HT1080 (cell line): ENCODE measurements at places on chromosomes 2 and 18. TPM values are rescaled to one million over a fixed set of nuclear protein-coding genes. Genes with fewer than 3 reads are reported as not detected.

LRRC30 gene
- not detected in 2 replicates for total RNA-seq

TBR1 gene
- total RNA-seq: 0.13 TPM in 1 of 2 replicates, not detected in the other

PROKR1 gene
- total RNA-seq: not detected in 2 replicates

DNA sequence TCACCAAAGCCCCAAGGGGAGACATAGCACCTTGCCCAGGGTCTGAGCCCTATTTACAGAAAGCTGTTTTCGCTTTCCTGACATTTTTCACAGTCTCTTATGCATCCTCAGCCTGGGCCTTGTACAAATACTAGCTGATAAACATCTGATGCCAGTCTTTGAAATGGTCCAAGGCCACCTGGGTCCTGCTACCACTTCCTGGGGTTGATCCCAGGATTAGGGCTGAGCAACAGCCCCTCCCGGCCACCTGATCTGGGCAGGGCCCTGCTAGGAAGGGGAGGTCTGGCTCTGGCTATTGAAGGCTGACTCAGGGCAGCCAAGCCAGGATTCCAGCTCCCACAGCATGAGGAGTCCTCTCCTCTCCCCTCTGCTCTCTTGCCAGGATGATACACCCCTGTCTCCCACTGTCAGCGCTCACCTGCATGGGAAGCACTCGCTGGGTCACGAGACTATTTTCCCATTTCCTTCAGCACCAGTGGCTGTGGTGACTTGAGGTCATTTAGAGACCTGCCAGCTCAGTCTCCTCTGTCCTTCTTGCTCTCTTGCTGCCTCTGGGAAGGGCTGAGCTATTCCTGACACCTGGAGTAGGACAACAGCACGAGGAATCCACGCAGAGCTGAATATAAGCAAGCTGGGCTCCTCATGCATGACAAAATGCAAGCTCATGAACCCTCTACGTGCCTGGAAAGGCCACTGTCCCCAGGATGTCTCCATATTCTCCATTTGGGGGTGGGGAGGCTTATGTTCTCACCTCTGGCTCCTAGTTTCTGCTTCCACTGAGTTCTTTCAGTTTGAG is 53.0 kb upstream of the LGALSL start:
- DNase-seq: peak; percentile 28

- no peak for DNase-seq
These were observed 76.1 kb upstream of the TXNDC2 start for GRCh38 chr18:9809697-9810096.

GRCh38 chr18:54772056-54772455 is 56.2 kb upstream of the RAB27B start:
- DNase-seq: no peak

SCN1A gene
- 0.02 TPM in 1 of 2 replicates, not detected in the other for total RNA-seq

DNA sequence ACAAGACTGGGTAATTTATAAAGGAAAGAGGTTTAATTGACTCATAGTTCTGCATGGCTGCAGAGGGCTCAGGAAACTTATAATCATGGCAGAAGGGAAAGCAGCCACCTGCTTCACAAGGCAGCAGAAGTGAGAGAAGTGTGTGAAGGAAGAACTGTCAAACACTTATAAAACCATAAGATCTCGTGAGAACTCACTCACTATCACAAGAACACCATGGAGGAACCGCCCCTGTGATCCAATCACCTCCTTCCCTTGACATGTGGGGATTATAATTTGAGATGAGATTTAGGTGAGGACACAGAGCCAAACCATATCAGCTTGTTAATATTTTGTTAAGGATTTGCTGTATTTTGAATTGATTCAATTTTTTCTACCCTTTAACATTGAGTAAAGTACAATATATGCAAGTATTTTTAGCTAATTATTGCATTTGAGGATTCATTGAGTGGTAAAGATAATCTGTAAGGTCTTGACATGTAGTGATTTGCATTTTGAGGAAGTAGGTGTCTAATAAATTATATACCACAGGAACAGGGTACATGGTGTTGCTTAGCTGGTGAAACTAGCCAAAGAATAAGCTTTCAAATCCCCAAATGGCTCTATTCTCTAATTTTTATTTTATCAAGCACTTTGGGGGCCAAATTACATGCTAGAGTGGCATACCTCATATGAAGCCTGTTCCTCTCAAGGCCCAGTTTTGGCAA is 3.9 kb upstream of the C2orf69 start:
- no peak for DNase-seq

- no peak for DNase-seq
These were observed 18.5 kb downstream of the KCNJ13 start for GRCh38 chr2:232757905-232758304.

MERTK gene
- 2.4 and 3.2 TPM in 2 replicates for total RNA-seq

COL4A4 gene
- 0.10 and 0.14 TPM in 2 replicates for total RNA-seq

- DNase-seq: no peak
These were observed 791.9 kb upstream of the SOX11 start for GRCh38 chr2:4900242-4900641.

SLC23A3 gene
- 0.47 and 0.76 TPM in 2 replicates for total RNA-seq

GRCh38 chr2:112661656-112662305 is 16.0 kb downstream of the SLC20A1 start:
- no peak for DNase-seq

GRCh38 chr2:112301171-112301584 is 25.8 kb downstream of the ZC3H6 start:
- DNase-seq: no peak

- DNase-seq: no peak
These were observed 60.3 kb upstream of the GREB1L start for GRCh38 chr18:21181766-21182165.

DNA sequence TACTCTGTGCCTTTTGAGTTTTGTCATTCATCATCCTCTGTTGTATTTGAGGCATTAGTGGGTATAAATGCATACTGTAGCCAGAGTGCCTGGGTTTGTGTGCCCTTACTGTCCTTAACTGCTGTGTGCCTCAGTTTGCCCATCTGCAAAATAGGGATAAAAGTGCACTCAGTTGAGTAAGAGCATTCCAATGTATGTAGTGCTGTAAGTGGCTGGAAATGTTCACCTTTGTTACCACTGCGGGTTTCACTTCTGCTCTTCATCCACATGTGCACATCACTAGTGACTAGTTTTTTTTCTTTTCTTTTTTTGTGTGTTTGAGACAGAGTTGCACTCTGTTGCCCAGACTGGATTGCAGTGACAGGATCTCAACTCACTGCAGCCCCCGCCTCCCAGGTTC is 39.9 kb downstream of the PLEKHB2 start:
- no peak for DNase-seq

DNA sequence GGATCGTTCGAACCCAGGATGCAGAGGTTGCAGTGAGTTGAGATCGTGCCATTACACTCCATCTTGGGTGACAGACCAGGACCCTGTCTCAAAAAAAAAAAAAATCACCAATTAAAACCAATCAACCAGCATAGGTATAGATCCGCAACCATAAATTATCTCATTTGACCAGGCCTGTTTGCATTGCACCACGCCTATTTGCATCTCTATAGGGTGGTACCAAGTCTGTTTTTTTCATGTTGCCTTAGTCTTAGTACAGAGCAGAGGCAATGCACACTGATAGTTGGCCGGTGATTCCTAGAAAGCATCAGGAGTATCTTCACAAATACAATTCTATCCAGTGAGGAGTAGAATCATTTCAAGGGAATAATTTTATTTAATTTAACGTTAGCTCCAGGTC is 9.3 kb upstream of the NPC1 start:
- DNase-seq: no peak
